CD4-positive, alpha-beta T cell treated with Interleukin-2 at 100 ng/mL for 4 hours (primary cell): ENCODE measurements at places on chromosomes 2 and 18.

DNA sequence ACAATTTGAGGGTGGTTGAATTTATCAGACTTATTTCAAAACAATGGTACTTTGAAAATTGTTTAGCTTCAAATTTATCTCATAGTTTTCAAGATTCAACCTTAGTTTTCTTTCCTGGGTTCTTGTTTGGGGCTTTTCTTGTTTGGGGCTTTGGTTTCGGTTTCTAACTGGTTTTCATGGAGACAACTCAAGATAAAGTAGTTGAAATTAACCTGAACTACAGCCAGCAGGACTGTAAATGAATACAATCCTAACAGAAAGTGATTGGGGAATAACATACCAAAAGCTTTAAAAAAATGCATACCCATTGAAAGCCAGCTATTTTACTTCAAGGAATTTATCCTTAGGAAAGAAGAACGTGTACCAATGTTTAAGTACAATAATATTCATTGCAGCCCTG, 133.5 kb upstream of the SLC14A2 start:
- no peak for DNase-seq

DNA sequence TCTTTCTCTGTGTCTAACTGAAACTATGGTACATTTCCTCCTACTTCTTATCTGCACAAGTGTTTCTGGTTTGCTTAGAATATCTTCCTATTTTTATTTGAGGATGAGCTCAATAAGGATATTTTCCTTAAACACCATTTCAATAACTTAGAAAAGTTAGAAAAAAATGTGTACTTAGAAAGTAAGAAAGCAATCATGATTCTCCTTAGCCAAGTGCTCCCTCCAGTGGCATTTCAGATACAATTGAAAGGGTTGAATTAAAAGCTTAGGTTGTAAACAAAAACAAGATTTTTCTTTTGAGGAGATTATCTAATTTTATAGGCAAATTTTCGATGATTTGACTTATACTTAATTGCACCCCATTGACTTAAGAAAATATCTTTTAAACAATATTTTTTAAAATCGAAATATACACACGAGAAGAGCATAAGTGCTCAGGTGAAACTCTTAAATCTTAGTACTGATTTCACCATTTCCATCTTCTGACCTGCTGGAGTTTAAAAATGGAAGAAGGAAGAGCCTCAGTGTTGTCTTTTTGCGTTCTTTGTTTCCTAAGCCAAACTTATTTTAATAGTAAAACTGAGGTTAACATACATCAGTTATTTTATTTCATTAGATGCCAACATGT, 26.9 kb downstream of the C18orf63 start:
- DNase-seq, result peak; percentile 39

GRCh38 chr18:53268455-53268854, 928.5 kb downstream of the DCC start:
- no peak for DNase-seq

DNA sequence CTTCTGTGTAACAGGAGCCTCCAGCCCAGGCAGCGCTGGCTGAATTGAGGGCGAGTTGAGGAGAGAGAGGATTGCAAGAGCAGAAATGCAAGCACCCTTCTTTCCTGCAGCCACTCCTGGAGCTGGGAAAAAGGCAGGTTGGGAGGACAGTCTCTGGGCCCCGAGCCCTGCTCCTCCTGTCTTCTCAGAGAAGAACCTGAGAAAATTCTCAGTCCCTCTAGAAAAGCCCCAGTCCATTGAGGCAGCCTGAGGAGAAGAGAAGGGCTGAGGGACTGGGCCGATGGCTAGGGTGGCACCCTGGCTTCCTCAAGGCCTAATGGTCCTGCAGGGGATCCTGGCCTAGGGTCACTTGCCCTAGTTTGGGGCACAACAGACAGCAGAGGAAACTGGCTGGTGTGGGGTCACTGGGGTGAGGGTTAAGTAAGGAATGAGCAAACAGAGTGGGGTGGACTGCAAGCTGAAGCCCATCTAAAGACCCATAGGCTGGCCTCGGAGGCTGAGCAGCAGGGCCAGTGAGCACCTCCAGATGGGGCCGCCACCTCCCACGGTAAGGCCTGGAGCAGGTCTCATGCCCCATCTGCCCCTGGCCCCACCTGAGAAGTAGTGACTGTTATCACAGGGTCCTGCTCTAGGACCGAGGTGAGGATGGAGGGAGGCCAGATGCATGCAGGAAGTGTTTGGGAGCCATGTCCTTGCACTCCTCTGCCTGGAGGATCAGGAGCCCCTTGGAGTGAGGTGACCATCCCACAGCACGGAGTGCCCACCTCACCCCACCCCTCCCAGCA, 12.4 kb downstream of the CIB4 start:
- no peak for DNase-seq

- no peak for DNase-seq
These were observed 53.5 kb upstream of the ASAP2 start for GRCh38 chr2:9152975-9153642.

DNA sequence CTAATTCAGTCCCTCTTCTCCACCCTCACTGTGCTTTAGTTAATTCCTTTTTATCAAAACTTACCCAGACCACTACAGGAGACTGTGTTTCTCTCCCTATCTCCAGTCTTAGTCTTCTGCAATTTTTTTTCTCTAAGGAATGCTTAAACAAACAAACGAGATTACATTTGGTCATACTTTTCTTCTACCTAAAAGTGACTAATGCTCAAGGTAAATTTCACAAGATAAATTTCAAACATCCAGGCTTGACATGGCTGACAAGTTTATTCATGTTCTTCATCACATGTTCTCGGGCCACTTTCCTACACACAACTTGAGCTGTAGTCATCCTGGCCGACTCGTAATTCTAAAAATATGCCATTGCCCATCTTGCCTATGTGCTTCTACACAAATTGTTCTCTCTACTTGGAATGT, 23.2 kb upstream of the ACSL3 start:
- DNase-seq, result no peak

GRCh38 chr2:180334514-180334913, 327.4 kb upstream of the CWC22 start:
- no peak for DNase-seq

DNA sequence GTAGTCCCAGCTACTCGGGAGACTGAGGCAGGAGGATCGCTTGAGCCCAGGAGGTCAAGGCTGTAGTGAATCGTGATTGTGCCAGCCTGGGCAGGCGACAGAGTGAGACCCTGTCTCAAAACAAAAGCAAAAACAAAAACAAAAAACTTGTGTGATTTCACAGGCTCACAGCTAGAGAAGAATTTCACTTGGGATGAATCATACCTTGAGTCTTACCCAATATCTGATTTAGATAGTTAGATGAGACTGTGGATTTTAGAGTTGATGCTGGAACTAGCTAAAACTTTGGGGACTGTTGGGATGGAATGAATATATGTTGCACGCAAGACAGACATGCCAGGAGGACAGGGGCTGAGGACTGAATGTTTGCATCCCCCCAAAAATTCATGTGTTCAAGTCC, 4.4 kb downstream of the ANKRD29 start:
- DNase-seq, result no peak

DNA sequence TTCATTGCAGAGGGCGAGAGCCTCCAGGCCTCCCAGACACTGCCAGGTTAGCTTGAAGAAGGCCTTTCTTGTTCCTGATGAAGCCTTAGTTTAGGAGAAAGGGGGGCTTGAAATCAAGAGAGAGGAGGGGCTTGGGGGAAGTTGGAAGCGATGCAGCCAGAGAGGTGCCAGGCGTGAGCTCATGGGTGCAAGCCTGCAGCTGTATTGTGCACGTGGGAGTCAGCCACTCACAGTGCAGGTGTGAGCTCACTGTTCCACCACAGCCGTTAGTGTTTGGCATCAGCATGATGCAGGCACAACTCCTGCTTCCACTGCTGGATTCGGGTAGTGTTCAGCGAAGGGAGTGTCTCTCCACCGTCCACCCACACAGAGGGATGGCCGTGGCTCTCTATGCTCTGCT, 68.4 kb upstream of the ALPP start:
- DNase-seq, result peak; percentile 31

GRCh38 chr18:78126536-78126935, 853.1 kb upstream of the SALL3 start:
- no peak for DNase-seq

- DNase-seq, result no peak
These were observed 13.5 kb downstream of the HSPD1 start for GRCh38 chr2:197486175-197486574.

DNA sequence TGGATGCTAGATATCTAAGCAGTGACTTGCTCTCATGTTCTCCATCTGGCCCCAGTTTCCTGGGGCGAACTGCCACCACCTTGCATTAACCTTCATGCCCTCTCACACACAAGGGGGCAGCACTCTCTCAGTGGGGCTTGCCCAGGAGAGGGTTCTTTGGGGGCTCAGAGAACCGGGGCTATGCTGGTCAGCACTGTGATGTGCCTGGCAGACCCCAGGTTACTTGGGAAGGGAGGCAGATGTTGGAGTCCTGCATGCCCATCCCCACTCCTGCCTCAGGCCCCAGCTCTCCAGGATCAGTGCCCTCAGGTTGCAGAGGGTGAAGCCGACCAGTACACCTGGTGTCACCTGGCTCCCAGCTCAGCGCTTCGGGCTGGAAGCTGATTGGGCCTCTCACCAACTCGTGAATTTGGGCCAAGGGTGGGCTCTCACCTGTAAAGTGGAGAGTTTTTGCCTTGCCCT, 396.2 kb upstream of the HS6ST1 start:
- DNase-seq, result no peak

GRCh38 chr2:241298673-241299072, 16.8 kb downstream of the HDLBP start:
- peak; percentile 45 for DNase-seq

DNA sequence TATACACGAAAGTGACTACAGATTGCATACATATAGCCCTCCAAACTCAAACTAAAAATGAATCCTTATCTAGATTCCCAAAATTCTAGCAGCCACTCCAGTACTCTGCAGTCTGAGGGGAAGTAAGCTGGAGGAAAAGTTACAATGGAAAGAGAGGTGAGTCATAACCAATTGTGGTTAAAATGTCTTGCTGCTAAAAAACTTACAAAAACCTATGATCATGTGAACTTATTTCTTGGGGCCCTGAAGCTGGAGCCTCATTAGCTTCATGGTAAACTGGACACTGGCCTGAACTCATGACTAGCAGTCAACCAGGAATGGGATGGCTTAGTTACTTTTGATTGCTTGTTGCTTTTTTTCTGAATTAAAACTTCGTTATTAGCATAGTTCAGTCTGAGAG, 175.9 kb downstream of the SLC4A3 start:
- no peak for DNase-seq

DNA sequence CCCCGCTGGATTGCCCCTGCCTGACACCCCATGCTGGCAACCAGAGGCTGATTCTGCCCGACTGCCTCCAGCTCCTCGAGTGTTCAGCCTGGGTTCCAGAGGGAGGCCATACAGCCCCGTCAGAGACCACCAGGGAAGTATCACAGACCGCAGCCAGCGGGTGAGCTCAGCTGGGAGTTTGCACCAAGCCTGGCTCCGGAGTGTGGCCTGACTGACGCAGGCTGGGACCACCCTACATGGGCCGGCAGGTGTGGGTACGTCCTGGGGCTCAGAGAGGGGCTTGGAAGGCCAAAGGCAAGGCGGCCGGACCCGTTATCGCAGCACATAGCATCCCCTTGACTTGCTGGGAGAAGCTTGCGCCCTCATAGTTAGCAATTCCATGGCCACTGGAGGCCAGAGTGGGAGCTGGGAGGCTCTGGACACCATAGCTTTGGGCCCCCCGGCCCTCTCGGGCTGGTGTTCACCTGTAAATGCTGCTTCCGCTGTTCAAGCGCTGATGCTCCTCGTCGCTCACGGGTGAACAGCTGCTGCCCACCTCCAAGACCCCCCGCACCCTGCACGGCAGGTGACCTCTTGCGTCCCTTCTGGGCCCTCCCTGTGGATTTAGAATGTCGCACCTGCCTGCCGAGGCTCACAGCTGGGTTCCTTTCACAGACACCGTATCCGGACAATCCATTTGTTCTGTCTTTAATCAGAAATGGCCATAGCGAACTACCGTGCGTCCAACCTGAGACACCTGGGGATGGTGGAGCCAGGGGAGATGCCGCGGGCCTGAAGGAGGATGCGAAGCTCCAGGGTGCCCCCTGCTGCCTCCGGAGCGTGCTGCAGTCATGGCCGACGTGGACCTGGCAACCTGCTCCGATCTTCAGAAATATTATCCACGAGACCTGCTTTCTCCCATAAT, 31.2 kb upstream of the SLC66A3 start:
- DNase-seq, result peak; percentile 61

GRCh38 chr2:217739741-217740140, 263.1 kb downstream of the TNS1 start:
- DNase-seq, result no peak

DNA sequence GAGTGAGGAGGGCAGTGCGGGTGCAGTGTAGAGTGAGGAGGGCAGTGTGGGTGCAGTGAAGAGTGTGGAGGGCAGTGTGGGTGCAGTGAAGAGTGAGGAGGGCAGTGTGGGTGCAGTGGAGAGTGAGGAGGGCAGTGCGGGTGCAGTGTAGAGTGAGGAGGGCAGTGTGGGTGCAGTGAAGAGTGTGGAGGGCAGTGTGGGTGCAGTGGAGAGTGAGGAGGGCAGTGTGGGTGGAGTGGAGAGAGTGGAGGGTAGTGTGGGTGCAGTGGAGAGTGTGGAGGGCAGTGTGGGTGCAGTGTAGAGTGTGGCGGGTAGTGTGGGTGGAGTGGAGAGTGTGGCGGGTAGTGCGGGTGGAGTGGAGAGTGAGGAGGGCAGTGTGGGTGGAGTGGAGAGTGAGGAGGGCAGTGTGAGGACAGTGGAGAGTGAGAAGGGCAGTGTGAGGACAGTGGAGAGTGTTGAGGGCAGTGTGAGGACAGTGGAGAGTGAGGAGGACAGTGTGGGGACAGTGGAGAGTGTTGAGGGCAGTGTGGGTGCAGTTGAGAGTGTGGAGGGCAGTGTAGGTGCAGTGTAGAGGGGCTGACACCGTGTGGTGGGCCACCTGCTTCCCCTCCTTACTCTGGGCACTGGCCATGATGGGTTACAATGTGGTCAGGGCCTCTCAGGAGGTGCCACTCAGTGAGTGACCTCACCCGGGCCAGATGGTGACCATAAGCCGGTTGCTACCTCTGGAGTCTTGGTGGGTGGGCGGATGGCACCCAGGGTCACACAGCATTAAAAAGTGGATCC, 28.5 kb downstream of the INPP4A start:
- no peak for DNase-seq

DNA sequence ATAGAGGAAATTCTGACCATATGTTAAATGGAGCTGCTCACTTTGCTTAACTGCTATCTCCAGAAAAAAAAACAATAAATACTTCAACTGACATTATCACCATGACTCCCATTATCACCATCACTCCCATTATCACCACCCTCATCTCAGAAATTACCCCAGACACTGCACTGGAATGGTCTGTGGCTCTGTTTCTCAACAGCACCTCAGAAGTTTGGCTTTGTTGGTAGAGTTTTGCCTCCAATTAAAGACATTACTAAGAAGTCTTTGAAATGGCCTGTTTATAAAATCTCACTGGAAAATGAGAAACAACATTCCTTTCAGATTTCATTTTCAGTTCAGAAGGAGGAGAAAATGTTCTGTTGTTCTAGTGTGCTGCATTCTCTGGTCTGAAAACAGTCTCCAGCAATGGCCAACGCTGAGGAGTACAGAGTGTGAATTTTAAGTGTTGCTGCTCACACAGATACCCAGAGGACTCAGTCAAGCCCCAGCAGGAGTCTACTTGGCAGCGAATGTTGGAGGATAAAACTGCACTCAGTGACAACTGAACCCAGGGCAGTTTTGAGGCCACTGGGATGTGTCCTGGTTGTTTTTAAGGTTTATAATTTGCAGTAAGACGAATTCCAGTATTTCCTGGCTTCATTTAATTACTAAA, 364.5 kb upstream of the CDH2 start:
- no peak for DNase-seq

- no peak for DNase-seq
These were observed 38.5 kb downstream of the CDCA7 start for GRCh38 chr2:173393186-173393585.
